COR-L47 (cell line): ENCODE measurements at places on chromosomes 6 and 20.

DNA sequence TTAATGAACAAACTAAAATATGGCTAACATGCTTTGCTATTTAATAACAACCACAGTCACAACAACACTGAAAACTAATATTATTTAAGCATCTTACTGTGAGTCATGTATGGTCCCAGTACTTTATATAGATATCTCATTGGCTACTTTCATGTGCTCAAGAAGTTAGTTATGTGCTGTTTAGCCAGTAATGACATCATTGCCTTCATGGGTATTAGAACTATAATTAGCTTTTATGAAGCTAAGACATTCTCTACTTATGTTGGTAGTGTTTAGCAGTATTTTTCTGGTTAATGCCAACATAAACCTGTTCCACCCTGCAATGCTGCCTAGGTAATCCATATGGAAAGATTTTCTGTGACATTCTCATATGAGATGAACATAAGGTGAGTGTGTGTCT is 56.1 kb downstream of the ADGRG6 start:
- no peak for DNase-seq

DNA sequence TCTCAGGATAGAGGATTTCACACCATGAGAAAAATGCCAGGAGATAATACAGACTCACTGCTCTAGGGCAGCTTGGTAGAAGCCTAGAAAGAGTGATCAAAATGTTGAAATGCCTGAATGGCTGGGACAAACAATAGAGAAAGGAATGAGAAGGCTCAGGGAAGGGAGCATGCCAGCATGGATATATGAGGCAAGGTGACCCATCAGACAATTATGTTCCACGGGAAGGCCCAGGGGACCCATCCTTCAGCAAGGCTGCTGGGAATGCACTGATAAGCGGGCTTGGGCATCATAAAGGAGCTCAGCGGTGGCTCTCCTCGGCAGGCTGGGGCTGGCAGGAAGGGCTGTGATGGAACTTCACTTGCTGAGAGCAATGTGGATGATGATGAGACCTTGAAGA is 12.2 kb downstream of the HEBP2 start:
- DNase-seq, result no peak

- DNase-seq, result no peak
Observed at GRCh38 chr20:35917077-35917476, 37.2 kb downstream of the SCAND1 start.

- no peak for DNase-seq
Observed at GRCh38 chr6:52346503-52346902, 15.4 kb upstream of the PAQR8 start.

GRCh38 chr20:1282966-1283365 is 16.9 kb downstream of the SNPH start:
- DNase-seq, result no peak

DNA sequence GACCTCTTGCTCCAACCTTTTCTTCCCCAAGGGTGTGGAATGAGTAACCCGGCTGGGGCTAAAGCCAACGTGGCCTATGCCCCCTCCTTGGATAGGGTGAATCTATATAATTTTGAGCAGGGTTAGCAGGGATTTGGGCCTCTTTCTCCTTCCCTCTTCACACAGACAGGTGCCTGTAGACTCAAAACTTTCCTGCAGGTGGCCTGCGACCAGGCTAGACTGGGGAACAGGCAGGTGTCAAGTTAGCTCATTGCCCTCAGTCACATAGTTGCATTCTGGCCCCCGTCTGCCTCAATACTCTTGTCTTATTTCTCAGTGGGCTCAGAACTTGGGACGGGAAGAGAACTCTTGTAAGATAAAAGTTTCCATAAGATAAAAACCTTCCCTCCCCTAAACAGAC is 243.0 kb downstream of the ATXN1 start:
- DNase-seq, result no peak

DNA sequence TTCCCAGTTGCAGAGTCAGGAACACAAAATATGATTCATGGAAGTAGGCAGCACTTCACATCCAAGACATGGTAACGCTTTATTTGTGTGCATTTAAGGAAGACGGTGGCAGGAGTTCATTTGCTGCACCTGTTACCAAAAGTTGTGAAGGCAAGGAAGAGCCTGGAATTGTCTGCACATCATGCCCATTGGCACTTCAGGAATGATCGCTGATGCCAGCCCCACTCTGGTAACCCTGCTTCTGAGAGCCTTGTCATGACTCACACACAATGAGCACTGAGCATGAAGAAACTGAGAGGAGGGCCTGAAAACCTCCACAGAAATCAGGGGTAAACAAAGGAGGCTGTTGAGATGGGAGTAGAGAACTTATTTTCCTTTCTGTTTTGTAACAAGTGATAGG is 181.1 kb downstream of the RPS12 start:
- DNase-seq, result no peak

DNA sequence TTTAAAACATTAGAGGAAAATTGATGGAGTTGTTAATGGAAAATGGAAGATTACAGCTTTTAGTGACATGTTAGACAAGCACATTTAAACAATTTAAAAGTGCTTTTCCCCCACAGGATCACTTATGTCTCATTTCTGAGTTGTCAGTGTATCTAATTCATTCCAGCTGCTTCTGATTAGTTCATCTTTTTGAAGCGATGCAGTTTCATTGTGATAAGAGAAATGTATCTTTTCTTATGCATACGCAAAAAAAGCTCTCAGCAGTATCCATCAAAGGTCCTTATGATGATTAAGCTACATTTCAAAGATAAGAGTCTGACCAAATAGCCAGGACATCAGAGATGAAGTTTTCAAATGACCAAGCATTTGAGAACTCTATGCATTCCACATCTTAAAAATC is 572.6 kb upstream of the SYNCRIP start:
- DNase-seq, result no peak

GRCh38 chr20:56163806-56164205 is 84.7 kb upstream of the MC3R start:
- no peak for DNase-seq

DNA sequence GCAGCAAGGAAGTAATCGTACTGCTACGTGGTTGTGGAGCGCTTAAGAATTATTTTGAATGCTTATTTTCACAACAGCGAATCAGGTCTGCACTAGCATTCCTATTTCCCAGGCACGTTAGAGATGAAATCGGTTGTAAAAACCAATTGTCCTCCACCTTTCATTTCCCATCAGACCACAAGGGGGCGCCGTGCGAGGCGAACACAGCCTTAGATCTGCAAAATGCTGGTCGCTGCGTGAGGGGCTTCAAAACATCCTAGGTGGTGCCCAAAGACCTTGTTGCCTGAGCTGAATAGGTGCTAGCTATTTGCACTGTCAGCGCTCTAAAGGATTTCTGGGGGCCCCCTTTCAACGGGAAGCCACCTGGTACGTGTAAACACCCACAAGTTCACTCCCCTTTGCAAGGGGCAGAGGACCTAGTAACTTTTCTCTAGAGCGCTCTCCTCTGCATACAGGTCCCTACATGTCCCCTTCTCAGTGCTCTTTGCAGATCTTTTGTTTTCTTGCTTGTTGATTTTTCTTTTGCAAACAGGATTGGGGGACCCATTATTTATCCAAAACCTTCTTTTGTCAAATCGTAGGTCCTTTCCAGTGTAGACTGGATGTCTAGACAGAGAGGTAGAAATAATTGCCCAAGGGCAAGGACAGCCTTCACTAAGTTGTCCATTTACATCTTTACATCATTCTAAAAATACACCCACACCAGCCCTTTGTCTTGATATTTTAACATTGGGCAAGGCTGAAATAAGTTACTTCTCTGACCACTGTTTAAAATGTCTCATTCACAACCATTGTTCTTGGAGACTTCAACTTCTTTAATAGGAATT is 59.8 kb downstream of the NEDD9 start:
- no peak for DNase-seq

GRCh38 chr20:58990651-58991445 is 9.8 kb downstream of the NELFCD start:
- DNase-seq, result no peak

DNA sequence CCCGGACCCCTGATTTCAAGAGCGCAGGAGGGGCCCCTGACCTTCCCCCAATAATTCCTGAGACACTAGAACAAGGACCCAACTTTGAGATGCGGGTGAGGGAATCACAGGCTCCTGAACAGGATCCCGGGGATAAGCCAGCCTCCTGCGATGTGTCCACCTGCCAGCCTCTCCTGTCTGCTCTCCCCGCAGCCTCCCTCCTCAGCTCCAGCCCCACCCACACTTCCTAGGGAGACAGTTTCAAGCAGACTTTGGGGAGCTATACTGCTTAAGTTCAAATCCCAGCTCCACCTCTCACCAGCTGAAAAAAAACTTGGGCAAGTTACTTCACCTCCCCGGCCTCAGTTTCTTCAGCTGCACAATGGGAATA is 50.8 kb downstream of the GRM4 start:
- DNase-seq, result no peak

- no peak for DNase-seq
Observed at GRCh38 chr6:74733830-74734620, 471.8 kb downstream of the COL12A1 start.

DNA sequence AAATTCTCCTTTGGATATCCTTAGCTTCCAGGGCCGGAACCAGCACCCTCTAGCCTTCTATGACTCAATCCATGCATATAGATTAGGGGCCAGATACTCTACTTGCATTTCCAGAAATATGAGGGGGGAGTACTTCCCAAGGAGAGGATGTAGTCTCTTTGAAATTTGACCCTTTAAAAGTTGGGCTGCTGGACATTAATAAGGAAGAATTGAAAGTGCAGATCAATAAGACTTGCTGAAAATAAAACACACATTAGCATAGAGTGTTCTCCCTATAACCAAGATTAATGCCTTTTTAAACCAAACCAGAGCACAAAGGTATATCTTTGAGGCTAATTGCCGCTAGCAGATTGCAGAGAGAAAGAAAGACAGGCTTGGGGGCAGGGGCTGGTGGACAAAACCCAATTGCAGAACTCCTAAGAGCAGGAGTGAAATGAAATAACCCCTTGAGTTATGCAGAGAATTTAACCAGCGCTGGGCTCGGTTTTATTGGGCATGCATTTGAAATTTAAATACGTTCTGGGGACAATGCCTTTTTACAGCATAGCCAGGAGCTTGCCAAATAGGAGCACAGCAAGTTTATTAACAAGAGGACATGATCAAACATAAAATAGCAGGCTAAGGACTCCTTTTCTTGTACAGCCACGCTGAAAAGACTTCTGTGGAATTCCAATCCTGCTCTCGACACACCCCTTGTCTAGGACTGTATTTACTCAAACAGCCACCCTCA is 108.2 kb upstream of the SALL4 start:
- DNase-seq, result no peak

DNA sequence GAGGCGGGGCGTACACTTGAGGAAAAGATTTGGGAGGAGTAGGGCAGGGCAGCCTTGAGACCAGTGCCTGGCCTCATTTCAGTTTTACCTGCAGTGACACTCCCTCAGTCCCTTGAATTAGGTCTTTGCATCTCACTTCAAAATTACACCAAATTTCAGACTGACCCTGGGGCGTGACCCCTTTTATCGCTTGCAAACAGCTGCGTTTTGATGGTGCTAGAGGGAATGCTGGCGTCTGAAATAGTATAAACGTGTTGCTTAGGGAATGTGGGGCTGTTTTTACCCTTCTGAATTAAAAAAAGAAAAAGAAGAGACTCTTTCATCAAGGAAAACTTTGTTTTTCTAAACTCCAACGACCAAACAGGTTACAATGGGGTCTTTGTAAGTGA is 21.0 kb downstream of the COL9A1 start:
- no peak for DNase-seq
